ENCODE measurements at places on chromosomes 7 and 10.

- DNase-seq, result no peak
Measured at GRCh38 chr10:121680879-121681655, 82.8 kb upstream of the FGFR2 start.

DNA sequence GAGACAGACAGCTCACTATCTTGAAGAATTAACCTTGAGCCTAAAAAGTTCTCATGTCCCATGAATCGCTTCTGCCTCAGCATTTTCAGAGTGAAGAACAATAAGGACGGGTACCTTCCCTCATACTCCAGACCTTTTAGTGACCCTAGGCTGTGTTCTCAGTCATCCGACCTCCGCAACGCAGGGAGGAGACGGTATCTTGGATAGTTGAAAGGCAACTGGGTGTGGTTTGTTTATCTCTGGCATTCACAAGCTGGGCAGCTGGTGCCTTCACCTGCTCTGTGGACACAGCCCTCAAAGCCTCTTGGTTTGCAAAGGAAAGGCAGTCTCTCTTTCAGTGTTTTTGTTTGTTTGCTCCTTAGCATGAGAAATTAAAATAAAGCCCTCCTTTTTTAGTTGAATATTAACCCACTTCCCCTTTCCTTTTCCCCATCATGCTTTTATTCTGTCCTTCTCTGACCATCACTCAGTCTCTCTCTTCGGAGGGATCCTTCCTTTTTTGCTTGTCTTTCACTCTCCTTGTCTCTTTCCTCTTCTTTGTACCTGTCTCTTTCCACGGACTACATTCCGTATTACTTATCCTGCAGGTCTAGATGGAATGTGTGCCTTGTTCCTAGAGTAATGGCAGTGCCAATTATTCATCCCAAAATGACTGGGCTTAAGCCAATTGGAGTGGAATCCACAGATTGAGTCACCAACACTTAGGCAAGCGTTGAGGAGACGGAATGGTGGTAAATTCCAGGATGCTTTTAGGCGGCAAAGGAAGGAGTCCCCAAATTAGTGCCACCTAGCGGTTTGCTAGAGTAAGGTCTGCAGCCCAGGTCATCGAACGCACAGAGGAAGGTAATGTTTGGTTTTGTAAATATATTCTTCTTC is 45.8 kb downstream of the PRR15 start:
- no peak for DNase-seq

- no peak for DNase-seq
Measured at GRCh38 chr7:17474724-17475344, 176.4 kb downstream of the AHR start.

- DNase-seq, result no peak
Measured at GRCh38 chr7:54544527-54545240, 2.5 kb downstream of the VSTM2A start.

DNA sequence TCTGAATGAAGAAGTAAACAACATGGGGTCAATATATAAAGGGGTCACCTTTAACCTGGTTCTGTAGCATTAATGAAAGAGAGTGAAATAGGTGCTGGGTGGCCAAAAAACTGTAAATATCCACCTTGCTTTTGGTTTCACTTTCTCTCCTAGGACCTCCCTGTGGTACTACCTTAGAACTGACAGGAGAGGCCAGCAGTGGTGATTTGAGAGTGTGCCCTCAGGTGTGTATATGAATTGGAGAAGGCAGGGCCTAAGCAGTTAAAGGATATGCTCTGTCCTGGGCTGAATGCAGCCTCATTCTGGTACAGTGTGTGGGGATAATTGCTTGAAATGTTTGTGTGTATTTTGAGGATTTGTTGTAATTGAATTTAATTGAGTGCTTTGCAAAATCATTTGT is 62.0 kb downstream of the BBS9 start:
- no peak for DNase-seq

GRCh38 chr10:118753331-118754228 is 1.2 kb downstream of the CACUL1 start:
- peak; percentile 46 for DNase-seq

- peak; percentile 25 for DNase-seq
Measured at GRCh38 chr7:158824028-158824427, 5.3 kb downstream of the ESYT2 start.

GRCh38 chr10:12492016-12492415 is 142.7 kb downstream of the CAMK1D start:
- no peak for DNase-seq

GRCh38 chr10:49371967-49372366 is 23.9 kb downstream of the DRGX start:
- DNase-seq, result no peak

DNA sequence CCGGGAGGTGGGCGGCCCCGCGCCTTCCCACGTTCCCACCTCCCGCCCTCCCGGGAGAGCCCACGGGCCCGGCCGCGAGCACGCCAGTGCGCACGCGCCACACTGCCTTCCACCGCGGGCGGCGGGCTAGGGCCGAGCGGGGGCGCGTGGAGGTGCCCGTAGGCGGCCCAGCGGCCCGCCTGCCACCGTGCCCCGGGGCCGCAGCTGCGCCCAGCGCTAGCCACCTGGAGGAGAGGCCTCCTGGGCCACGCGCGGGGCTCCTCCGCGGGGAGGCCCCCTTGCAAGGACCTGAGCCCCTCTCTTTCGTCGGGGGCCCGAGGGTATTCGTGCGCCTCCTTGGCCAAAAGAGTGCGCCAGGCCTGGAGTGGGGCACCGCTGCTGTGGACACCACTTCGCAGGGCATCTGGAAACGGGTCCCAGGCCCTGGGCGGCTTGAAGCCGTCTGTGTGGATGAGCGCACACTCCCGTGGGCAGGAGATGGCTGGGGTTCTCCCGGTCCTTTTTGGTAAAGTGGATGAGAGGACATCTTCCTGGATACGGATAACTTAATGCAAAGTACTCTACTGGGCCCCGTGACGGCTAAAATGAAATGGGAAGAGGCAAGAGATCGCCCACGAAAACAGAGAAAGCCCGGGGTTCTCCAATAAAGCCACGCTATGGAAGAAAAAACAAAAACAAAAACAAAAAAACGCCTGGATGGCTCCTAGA is 9.0 kb upstream of the EBF3 start:
- DNase-seq, result no peak

DNA sequence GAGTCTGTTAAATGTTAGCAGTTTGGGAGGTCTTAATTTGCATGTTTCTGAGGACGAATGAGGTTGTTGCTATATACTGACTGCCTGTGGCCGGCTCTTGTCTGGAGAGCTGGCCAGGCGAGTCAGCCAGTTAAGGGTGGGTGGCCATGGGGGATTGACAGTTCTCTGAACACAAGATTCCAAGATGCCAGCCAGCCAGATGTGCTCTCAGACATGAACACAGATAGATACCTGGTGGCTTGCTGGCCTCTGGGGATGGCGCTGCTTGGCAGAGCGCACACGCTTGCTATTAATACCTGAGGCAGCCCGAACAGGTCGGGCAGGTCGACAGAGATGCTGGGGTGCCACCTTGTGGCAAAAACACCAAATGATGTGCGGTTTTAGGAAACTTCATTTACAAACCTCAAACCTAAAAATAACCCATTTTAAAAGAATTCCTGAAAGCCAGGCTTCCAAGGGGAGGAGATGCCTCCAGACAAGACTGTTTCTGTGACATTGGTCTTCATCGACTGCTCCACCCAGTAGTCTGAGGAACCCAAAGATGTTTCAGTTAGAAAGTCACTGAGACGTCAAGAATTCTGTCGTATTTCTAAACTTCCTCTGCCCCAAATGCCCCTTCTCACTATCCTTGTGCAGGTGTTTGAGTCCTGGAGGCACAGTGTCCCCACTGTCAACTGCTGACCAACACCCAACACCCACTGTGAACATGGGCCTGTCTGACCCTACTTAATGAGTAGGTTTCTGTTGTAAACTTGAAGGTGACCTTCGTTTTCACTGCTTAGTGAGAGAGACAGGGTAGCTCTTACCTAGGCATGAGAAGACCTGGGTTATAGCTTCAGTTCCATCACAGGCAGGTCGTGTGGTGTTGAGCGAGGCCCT is 123.4 kb downstream of the NT5C2 start:
- DNase-seq, result peak; percentile 75

GRCh38 chr7:47506382-47507339 is 75.2 kb downstream of the TNS3 start:
- no peak for DNase-seq

DNA sequence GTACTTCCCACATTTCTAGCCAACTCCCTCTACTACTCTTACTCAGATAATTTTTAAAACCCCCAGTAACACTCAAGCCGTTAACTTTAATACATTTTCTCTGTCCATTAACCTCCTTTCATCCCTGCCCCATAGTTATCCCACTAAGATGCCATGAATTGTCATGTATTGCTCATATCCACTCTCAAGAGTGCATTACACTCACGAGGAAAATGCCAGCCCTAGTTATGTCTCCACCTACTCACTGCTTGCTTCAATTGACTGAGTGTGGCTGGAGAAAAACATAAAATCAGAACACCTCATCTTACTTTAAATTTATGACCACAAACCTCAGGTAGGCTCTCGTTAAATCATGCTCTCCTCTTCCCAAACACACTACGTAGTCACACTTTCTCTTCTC is 324.1 kb upstream of the NPSR1 start:
- no peak for DNase-seq

GRCh38 chr7:47226696-47227095 is 355.2 kb downstream of the TNS3 start:
- no peak for DNase-seq

- no peak for DNase-seq
Measured at GRCh38 chr10:102499356-102499755, 3.2 kb downstream of the ACTR1A start.

GRCh38 chr10:84665883-84666463 is 337.6 kb downstream of the CCSER2 start:
- no peak for DNase-seq

GRCh38 chr10:75736889-75737579 is 305.6 kb downstream of the LRMDA start:
- DNase-seq, result no peak

GRCh38 chr7:50416527-50417182 is 33.5 kb downstream of the FIGNL1 start:
- no peak for DNase-seq

DNA sequence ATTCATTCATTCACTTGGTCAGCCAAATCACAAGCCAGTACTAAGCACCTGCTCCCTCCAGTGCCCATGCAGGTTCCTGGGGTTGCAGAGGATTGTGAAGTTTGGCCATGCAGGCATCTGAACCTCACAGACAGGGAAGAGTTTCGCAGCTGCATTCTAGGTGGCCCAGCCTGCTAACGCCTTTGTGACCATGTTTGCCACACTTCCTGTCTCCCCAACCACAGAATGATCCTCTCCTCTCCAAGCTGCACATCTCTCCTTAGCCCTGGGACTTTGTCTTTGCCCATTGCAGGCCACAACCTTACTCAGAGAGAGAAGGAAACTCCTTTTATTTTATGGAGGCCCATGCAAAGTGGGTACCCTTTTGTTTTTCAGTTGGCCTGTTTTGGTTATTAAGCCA is 31.8 kb downstream of the EPDR1 start:
- no peak for DNase-seq

GRCh38 chr7:157585113-157585861 is 248.5 kb downstream of the DNAJB6 start:
- DNase-seq, result no peak

DNA sequence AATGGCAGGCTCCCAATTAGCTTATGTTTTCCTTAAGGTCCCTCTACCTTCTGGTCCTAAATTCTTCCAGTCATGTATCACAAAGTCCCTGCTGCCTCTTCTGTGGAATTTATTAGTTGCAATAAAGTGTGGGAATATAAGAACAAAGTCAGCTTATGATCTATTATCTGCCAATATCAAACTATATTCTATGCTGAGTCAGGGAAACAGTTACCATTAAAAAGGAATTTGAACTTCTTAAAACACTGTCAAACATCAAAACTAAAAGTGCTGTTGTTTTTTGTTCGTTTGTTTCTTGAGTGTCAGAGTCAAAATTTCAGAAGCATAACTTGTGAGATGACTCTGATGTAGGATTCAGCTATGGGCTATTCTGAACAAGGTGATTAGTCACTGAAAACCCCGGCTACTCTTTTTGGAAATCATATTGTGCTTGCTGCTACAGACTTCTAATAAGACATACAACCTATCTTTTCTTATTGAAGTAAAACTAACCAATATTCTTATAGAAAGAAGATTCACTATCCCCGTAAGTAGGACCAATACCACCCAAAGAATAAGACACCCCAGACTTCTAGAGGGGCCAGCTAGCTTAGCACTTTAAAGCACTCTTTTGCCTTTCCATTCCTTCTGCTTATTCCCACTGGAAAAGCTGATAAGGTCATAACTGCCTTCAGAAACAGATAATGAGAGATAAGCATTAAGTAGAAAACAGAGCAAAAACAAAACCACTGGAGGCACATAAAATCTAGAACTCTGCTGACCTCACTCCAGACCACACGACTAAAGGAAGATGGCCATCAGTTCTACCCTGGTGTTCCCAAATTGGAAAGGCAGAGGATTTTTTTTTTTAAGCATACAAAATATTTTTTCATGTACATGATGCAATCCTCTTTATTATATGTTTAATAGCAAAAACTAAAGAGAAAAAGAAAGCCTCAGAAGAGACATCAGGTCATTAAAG is 370.6 kb downstream of the PARD3 start:
- DNase-seq, result no peak

DNA sequence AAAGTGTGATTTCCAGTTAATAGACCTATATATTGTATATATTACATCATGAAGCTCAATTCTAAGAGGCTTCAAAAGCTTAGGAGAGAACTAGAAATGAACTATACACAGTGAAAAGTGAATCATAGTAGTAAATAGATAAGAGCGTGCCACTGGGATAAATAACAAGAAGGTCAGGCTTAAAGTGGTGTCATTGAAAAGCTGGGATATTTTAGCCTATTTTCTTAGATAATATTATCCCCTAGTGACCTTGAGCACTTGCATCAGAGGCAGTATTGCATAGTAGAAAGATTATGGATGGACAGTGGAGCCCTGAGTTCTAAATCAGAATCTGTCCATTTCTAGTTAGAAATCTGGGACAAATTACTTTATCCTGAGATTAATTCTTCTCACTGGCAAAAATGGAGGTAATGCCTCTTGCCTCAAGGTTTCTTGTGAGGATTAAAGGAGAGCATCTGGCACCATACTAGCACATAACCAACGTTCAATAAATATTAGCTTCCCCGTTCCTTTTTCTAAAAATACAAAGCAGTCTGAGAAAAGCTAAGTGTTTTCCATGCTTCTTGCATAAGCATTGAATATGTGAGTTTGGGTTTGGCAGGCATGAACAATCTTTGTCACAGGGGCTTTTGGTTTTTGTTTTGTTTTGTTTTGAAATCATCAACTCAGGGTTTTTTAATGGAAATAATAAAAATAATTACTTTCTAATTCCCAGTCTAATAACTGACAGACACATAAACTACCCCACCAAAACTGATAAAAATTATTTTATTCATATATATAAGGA is 27.3 kb upstream of the MACC1 start:
- no peak for DNase-seq
